ENCODE measurements at places on chromosomes 2 and 18.
A peak's percentile ranks its signal among the peaks of the same experiment; 100 is the strongest.

- DNase-seq = no peak
Observed at GRCh38 chr18:58649966-58650816, 21.1 kb upstream of the MALT1 start.

GRCh38 chr18:45241982-45242565, 373.2 kb upstream of the SLC14A2 start:
- no peak for DNase-seq

DNA sequence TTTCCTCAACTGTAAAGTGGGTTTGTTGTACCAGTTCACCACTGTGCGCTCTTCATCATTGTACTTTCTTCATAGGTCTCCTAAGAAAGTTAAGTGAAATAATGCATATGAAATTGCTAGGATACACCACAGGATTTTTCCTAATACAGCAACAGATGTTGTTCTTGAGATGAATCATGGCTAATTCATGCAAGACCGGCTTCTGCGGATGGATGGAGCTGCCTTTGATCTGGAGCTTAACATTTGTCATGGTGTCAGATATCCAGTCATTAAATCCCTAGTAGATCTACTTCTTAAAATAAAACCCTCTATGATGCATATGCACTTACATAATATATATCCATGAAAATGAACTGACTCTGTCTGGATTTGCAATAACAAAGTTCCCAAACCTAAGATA, 114.1 kb downstream of the COL6A3 start:
- DNase-seq = peak; percentile 99

DNA sequence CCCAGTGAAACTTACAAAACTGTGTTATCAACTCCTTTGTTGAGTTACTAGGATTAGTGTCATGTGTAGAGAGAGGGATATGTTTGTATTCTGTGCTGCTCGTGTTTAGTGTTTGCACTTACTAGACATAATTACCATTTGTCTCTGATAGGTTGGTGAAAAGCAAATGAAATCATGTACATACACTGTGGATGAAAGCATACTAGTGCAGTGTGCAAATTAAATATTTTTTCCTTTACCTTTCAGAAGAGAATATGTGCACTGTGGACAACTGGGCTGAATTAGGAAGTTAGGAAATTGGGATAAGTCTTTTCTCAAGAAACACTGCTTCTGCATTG, 1.2 kb downstream of the KIAA1328 start:
- no peak for DNase-seq

GRCh38 chr18:70158992-70159717, 46.3 kb downstream of the RTTN start:
- DNase-seq = no peak

- no peak for DNase-seq
Observed at GRCh38 chr2:120856421-120856862, 120.8 kb downstream of the GLI2 start.

Measured in fibroblast of mammary gland (primary cell).